ENCODE measurements at places on chromosomes 11 and 22. TPM values are rescaled to one million over a fixed set of nuclear protein-coding genes. Genes with fewer than 3 reads are reported as not detected.

F2 gene
- not detected for total RNA-seq

SOX6 gene
- total RNA-seq = not detected

NUDT8 gene
- total RNA-seq = 1.5 TPM

FSHB gene
- total RNA-seq = not detected

PRAME gene
- not detected for total RNA-seq

OR51I1 gene
- total RNA-seq = not detected

Measured in T-helper 17 cell (primary cell).